ENCODE measurements at places on chromosomes 13 and 19.

DNA sequence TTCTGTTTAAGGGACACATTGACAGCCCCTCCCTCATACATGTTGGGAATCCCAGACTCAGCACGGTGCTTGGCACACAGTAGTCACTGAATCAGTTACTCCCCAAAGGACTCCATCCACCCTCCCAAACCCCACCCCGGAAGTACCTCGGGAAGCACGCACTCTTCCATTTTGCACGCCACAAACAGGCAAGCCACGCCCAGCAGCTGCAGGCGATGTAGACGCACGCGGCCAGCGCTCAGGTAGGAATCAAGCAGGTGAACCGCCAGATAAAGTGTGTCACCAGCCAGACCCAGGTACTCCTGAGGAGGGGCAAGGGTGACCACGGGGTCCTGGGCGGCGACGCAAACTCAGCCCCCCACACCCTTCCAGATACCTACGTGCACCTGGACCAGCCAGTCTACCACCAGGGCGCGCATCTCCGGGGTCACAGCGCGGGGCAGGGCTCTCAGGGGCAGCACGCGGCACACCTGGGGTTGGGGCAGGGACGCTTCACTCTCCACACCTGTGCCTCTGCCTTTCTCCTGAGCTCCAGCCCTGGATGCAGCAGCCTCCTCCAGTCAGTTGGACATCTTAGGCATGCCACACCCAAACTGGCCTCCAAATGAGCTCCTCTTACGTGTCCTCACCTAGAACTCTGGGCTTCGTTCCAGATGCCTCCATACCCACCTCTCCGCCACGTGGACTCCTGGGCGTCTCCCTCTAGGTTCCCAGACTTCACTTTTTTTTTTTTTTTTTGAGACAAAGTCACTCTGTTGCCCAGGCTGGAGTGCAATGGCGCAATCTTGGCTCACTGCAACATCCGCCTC lies 1.9 kb downstream of the CCNP start:
- no peak for DNase-seq

DNA sequence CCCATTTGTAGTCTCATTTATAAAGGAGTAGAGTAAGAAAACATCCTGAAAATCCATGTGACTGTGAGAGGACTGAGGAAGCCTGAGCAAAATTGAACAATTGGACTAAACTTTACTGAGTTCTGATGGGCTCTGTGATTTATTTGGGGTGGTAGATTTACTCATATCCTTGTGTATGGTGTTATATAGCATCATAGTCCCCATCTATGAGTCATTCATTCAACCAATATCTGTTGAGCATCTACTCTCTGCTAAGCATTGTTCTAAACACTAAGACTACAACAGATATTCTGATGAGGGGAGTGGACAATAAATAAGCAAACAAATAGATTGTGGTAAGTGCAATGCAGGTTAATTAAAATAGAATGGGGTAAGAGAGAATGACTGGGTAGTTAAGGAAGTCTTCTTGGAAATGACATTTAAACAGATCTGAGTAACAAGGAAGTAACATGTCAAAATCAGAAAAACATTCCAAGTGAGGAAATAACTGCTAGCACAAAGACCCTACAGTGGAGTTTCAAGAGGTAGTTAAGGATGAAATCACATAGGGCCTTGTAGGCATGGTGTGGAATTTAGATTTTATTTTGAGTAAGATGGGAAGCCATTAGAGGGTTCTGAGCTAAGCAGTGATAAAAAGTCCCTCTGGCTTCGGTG lies 36.3 kb upstream of the MLNR start:
- no peak for DNase-seq

DNA sequence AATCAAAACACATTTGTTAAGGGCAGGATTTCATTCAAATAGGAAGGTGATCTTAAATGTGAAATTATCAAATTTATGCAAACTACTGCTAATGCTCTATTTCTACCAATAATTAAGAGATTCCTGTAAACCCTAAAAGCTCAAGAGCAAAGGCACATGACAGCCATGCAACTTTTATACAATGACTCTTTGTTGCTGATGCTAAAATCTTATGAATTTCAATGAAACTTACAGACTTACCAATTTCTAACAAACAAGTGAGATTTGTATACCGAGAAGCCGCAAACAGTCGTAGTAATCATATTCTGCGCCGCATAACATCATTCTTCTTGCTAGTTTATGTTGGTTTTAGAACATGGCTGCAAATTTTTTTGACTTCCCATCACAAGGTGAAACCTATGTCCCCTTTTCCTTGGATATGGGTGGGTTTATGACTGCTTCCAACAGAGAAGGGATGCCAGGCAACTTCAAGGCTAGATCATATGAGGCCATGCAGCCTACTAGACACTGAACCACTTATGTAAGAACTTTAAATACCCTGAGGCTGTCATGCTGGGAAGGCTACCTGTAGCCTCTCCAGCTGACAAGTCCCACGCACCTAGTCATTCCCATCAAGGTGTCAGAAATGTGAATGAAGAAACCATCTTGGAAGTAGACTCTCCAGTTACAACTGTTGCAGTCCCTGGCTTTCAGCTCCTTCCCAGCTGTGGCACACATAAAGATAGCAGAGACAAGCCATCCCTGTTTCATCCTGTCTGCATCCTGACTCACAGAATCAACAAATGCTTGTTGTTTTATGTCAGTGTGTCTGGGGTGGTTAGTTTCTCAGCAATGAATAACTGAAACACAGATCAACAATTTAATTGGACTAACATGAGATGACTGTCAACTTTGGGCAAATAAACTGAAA lies 42.0 kb downstream of the LNX2 start:
- no peak for DNase-seq

GRCh38 chr13:45372189-45373161 lies 31.5 kb upstream of the TPT1 start:
- DNase-seq = peak; percentile 81

DNA sequence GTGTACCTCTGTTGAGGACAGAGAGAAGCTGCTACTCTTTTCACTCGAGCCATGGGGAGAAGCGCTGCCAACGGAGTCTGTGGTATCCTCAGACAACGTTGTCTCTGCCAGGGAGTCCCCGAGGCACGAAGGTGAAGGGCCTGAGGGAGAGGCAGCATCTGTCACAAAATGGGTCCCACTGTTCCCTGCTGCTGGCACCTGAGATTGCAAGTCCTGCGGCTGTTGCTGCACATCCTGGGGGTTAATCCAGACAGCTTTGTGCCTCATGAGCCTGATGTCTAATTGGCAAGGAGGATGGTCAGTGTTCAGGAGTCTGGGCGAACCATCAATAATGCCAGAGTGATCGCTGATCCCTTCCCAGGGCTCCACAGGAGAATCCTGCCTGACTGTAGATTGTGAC lies 15.0 kb downstream of the RUBCNL start:
- no peak for DNase-seq

DNA sequence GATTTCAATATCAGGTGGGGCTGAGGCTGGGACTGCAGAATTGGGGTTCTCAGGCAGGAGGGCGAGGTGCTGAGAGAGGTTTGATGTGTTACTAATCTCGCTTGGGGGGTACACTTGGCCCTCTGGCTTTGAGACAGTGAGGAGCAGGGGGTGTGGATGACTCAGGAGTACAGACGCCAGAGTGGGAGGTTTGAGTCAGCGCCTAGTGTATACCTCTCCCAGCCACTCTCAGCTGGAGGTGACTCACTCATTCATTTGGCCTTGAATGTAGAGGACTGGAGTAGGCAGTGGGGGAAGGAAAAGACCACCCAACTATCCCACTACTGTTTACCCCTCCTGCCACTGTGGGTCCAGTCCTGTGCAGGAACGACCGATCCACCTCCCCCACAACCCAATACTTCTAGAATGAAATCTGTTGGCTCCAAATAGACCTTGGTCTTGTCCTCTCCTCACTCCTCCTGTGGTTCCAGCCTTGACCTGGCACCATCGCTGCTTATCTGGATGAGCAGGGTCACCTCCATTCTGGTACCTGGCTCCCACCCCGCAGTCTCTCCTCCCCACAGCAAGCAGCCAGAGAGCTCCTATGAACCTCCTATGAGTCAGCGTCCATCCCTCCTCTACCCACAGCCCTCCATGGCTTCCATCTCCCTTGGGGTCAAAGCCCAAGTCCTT lies 20.1 kb upstream of the ZNRF4 start:
- no peak for DNase-seq

- DNase-seq = no peak
Observed at GRCh38 chr13:32511482-32511881, 27.1 kb downstream of the N4BP2L2 start.

DNA sequence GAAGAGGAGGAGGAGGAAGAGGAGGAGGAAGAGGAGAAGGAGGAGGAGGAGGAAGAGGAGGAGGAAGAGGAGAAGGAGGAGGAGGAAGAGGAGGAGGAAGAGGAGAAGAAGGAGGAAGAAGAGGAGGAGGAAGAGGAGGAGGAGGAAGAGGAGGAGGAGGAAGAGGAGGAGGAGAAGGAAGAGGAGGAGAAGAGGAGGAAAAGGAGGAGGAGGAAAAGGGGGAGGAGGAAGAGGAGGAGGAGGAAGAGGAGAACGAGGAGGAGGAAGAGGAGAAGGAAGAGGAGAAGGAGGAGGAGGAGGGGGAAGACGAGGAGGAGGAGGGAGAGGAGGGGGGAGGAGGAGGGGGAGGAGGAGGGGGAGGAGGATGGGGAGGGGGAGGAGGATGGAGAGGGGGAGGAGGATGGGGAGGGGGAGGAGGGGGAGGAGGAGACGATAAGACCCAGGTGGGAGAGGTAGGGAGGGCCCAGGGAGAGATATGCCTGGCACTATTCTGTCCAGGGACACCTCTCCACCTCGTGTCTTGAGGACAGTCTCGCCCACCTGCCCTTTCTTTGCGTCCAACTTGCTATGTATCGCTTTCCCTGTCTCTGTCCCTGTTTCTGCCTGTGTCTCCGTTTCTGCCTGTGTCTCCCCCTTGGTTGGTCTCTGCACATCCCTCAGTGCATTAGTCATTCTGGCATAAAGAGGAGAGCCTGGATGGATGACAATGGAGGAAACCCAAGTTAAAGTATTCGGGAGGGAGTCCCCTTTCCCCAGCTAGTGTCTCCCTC lies 7.1 kb upstream of the KLK5 start:
- no peak for DNase-seq

GRCh38 chr13:39811696-39812095 lies 156.2 kb downstream of the COG6 start:
- no peak for DNase-seq

- DNase-seq = no peak
Observed at GRCh38 chr13:77827332-77827731, 91.3 kb downstream of the EDNRB start.

DNA sequence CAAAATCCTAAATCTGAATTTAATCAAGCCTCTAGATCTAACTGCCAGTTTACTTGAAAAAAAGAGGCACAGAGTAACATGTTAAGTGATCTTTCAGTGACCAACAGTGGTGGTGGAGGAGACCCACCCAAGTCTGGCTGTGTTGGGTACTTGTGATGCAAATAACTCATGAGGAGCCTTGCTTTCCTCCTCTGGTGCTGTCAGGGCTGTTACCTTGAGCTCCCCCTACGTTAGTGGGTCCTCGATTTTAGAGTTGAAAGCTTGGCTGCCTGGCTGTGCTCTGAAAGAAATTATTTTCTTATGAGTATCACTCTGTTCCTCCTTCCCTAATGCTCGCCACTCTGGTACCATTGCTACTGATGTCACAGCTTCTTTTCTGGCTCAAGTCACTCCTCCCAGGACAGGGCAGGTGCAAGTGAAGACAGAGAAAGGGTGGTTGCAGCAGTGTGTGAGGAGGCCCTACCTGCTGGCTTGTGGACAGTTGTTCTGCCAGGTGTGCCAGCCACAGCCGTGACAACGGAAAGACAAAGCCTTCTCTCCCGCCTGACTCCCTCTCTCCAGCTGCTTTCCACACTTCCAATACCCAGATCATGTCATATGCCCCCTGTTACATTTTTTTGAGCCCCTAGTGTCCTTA lies 6.5 kb upstream of the SUPT20H start:
- no peak for DNase-seq

DNA sequence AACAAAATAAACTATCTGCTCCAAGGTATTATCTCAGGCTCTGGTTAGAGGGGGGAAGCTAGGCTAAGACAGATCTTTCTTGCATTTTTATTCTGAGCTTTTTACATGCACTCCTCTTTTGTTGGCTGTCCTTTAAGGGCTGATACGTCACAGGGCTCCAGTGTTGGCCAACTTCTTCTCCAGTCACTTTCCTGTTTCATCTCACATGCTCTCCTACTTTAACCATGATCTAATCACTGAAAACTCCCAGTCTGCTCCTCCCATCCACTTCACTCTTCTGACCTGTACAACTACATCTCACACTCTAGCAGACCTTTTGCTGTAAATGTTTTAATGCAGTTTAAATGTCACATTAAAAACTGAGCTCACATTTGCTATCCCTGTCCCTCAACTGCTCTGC lies 510.0 kb upstream of the KLF12 start:
- no peak for DNase-seq

DNA sequence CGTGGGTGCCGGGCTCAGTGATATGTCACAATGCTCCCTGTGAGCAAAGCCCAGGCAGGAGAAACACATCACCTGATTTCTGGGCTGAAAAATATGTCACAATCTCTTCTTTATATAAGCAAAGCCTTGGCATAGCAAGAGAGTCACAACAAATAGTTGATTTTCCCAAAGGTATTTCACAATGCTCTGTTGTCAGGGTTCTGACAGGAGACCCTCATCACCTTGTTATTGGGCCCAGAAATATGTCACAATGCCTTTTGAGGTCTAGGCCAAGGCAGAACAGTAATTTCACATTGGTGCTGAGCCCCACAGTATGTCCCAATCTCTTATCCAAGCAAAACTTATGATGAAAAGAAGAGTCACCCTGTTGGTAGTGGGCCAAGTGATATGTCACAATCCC lies 125.7 kb downstream of the ZNF675 start:
- DNase-seq = no peak

- no peak for DNase-seq
Observed at GRCh38 chr13:32153056-32153455, 121.5 kb downstream of the FRY start.

DNA sequence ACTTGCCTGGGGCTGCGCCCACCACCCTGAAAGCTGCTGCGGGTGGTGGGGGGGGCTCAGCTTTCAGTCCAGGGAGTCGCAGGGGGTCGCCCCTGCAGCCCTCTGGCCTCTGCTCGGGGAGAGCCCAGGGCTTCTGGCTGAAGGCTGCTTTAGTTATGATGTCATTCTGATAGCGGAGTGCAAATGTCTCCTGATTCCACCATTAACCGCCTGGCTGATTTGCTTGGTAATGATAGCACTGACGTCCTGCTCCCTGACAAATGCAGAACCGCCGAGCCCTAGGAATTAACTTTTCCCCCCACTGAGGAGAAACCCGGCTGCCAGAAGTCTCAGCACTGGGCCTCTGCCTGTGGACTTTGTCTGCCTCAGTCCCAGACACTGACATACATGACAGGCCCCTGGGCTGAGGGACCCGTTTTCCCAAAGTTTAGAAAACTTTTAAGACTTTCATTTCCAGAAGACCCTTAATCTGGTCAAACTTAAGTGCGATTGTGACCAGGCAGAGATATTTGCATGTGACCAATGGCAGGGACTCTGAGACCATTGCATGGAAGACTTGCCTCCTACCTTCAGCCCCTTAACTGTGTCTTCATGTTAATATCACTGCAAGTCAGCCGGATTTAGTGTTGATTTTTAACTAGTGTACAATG lies 142.5 kb upstream of the ZNF536 start:
- DNase-seq = no peak

GRCh38 chr13:81988567-81988966 lies 1647.6 kb upstream of the SPRY2 start:
- DNase-seq = no peak

GRCh38 chr19:48419158-48419920 lies 25.9 kb downstream of the GRIN2D start:
- no peak for DNase-seq
